ENCODE measurements at places on chromosomes 4 and X. TPM values are rescaled to one million over a fixed set of nuclear protein-coding genes. Genes with fewer than 3 reads are reported as not detected.

AR gene
- total RNA-seq, result 0.21 TPM

PWWP3B gene
- not detected for total RNA-seq

GAGE12G gene
- total RNA-seq, result not detected

BEX5 gene
- 8.4 TPM for total RNA-seq

CYLC1 gene
- not detected for total RNA-seq

IL9R gene
- total RNA-seq, result 4.1 TPM

SERTM2 gene
- not detected for total RNA-seq

GABRQ gene
- not detected for total RNA-seq

DNA sequence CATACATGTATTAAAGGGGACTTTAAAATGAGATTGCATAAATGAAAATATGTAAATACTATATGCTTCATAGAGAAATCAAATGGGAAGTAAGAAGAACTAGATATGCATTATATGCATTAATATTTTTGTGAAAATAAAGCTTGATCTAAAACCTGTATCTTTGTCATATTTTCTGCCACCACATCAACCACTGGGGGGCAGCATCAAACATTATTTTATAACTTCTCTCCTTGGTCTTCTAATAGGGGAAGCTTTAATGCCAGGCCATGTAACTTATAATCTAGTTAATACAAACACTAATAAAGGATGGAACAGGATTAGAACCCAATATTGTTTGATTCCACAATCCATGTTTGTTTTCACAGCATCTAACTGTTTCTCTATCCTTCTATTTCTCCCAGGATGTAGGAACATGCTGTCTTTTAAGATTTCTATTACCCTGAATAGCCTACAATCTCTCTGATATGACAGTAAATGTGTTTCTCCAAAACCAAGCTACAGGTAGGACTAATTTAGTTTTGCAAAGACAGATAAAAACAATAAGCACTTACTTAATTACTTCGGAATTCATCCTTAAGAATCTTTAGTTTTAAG is 10.0 kb downstream of the QRFPR start:
- DNase-seq, result peak; percentile 43
- no peaks in the 10 kb centered on the region for H3K36me3 ChIP-seq
- H3K4me1 ChIP-seq, result peaks cover 4% of the 10 kb centered on the region
- no peak overlapping the region for H3K4me3 ChIP-seq
- peaks cover 11% of the 10 kb centered on the region for H3K27me3 ChIP-seq

DNA sequence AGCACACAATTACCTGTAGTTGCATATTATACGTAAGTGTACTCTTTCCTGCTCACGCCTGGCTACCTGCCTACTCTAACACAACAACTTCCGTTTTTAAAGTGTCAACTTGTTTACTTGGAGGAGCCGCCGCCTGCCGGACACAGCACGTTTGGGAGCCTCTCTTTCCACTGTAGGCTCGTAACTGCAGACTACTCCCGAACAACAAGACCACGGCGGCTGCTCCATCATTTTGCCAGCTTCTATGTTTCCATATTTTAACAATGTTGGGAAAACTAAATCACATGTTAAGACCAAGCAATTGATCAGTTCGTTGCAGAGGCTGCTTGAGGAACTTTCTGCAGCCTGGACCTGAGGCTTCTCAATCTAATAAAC is 841 bp downstream of the MTNR1A start:
- no peak overlapping the region for H3K4me3 ChIP-seq
- no peaks in the 10 kb centered on the region for H3K4me1 ChIP-seq
- no peak for DNase-seq
- peaks cover 23% of the 10 kb centered on the region for H3K27me3 ChIP-seq
- no peaks in the 10 kb centered on the region for H3K36me3 ChIP-seq

GRCh38 chr4:157220371-157220881 is at the start of gene GRIA2:
GRIA2 (plus strand) TSS chr4:157220728; CDS start chr4:157221043, 315 bp downstream.
- peaks cover 1% of the 10 kb centered on the region for H3K4me1 ChIP-seq
- DNase-seq, result no peak
- H3K4me3 ChIP-seq, result no peak within 1 kb of the TSS
- H3K27me3 ChIP-seq, result peaks cover 21% of the 10 kb centered on the region

DNA sequence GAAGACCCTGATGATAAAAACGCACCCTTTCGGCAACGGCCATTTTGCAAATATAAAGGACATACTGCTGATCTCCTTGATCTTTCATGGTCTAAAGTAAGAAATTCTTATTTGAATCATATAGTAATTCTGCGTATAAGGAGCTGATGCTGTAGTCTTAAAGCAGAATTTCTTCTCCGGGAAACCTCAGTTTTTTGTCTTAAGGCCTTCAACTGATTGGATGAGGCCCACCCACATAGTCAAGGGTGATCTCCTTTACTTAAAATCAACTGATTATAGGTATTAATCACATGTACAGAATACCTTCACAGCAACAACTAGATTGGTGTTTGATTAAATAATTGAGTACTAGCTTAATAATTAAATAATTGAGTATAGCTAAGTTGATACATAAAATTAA is 62.8 kb upstream of the DOCK11 start:
- H3K4me1 ChIP-seq, result no peaks in the 10 kb centered on the region
- no peak overlapping the region for H3K27ac ChIP-seq
- DNase-seq, result no peak
- H3K4me3 ChIP-seq, result no peak overlapping the region
- H3K27me3 ChIP-seq, result no peaks in the 10 kb centered on the region

DNA sequence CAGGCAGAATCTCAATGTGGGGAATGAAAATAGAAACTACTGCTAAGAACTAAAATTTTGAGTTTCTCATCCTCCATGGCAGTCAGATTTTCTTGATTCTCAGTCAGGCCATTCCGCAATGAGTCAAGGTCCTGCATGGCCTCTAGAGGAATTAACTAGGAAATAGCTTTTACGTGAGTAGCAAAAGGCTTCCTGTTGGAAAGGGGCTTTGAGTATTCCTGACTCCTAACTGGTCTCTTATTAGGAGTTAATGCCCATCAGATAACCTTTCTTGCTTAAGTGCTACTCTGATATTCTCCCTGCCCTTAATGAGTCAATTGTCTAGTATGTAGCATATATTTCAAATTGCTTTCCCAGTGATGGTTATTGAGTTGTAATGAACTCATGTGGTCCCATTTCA is 65.7 kb upstream of the ARHGAP24 start:
- no peak for DNase-seq
- no peaks in the 10 kb centered on the region for H3K4me1 ChIP-seq
- H3K4me3 ChIP-seq, result no peak overlapping the region
- H3K27me3 ChIP-seq, result no peaks in the 10 kb centered on the region

DNA sequence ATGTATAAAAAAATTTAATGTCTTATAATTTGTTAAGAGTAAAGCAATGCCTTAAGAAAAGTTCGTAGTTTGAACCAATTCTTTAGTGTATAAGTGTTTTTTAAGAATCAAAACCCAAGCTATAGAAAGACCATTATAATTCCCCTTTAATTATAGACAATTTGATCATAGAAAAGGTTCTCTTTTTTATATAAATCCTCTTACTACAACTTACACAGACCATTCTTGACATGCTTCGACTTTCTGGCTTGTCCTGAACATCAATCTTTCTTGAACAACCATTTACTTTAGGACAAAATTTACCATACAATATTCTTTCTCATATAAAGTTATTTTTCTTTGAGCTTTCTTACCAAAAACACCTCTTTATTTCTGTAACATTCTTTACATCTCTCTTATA is 330.5 kb upstream of the SPANXN1 start:
- no peaks in the 10 kb centered on the region for H3K36me3 ChIP-seq
- DNase-seq, result no peak
- no peak overlapping the region for H3K27ac ChIP-seq
- no peaks in the 10 kb centered on the region for H3K27me3 ChIP-seq
- H3K4me1 ChIP-seq, result no peaks in the 10 kb centered on the region
- no peak overlapping the region for H3K4me3 ChIP-seq

DNA sequence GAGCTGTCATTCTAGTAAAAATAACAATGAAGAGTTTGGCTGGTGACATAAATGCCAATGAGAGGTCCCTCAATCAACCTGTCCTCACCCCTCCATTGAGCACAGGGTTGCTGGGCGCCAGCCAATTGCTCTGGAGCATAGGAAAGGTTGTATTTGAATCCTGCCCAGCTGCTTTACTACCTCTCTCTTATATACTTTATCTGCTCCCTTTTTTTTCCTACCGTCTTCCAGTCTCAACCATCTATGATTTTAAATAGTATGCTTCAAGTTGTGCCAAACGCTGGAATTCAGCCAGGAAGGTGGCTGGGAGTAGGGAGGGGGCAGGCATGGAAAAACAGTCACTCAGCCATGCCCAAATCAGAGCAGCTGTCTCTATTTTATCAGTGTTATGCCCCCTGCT is 153.8 kb downstream of the NR3C2 start:
- no peak overlapping the region for H3K4me3 ChIP-seq
- H3K36me3 ChIP-seq, result no peaks in the 10 kb centered on the region

DNA sequence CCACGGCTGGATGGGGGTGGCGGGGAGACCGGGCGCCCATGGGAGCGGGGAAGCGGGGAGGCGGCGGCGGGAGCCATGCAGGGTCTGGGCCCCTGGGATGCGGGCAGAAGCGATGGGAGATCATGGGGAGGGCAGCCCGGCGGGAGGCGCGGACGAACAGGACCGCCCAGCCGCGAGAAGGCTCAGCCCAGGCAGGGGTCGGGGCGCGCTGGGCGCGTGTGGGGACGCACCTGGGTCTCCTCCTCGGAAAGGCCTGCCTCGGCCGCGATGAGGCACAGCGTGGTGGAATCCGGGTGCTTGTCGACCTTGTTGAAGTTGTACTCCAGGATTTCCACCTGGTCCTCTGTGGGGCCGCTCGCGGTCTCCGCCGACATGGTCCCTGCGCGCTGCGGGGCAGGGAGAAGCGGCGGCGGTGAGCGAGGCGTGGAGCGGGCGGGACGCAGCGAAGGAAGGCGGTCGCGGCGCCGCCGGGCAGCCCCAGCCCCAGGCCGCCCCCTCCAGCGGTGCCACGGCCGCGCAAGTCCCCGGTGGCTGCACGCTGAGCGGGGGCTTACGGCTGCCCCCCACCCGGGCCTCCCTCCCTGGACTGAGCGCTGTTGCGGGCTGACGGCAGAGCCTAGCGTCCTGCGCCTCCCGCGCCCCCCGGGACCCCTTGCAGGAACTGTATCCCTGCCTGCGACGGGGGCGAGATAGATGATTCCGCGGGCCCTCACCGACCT is 25.3 kb downstream of the HOPX start:
- peak overlapping the region; percentile 87 for H3K4me3 ChIP-seq
- peaks cover 12% of the 10 kb centered on the region for H3K36me3 ChIP-seq
- H3K27ac ChIP-seq, result peak overlapping the region; percentile 87
- peaks cover 39% of the 10 kb centered on the region for H3K27me3 ChIP-seq
- peak; percentile 33 for DNase-seq

DNA sequence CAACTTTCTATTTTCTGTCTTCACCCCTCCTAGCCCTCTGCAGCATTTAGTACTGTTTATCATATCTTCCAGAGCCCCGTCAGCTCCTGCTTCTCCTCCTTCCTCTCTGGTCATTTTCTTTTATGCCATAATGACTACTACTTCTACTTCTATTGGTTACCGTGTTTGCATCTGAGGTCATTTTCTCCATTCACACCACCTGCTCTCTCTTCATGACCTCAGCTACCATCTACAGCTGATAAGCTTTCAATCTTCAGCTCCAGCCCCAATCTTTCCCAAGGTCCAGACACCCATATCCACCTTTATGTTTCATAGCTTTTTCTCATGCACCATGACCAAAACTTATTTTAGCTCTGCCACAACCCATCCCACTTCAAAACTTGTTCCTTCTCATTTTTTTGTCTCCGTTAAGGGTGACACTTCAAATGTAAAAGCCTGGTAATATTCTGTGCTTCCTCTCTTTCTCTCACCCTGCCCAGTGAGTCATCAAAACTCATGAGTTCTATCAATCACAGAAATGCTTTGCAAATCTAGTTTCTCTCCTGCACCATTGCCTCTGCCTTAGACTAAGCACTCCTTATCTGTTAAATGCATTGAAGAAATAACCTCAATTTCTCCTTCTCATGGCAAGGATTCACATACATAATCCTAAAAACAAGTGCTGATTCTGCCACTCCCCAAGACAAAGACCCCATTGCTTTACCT is 71.3 kb upstream of the IQCM start:
- no peaks in the 10 kb centered on the region for H3K27me3 ChIP-seq
- no peak overlapping the region for H3K4me3 ChIP-seq
- H3K4me1 ChIP-seq, result no peaks in the 10 kb centered on the region
- DNase-seq, result no peak
- H3K27ac ChIP-seq, result no peak overlapping the region

DNA sequence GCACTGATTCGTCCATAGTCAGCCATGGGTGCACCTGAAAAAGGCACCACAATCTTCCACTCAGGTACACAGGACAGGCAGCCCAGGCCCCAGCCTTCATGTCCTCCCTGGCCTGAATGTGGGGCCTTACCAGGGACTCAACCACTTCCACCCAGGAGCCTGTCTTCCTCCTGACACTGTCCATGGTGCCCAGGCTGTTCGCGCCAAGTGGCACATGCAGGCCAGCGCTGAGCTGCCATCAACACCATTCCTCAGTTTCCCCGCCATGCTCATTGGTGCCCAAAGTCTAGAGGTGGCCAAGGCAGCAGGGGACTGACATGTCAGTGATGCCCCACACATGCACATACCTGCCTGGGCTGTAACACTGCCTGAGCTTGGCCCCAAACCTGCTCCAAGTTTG is 322.2 kb upstream of the POU3F4 start:
- H3K4me3 ChIP-seq, result no peak overlapping the region
- no peak for DNase-seq
- H3K4me1 ChIP-seq, result no peaks in the 10 kb centered on the region
- H3K27ac ChIP-seq, result no peak overlapping the region

- H3K4me3 ChIP-seq, result no peak overlapping the region
- no peaks in the 10 kb centered on the region for H3K36me3 ChIP-seq
- no peaks in the 10 kb centered on the region for H3K4me1 ChIP-seq
- H3K27me3 ChIP-seq, result no peaks in the 10 kb centered on the region
- no peak overlapping the region for H3K27ac ChIP-seq
Measured at GRCh38 chrX:11351375-11352295, 58.4 kb downstream of the AMELX start.

DNA sequence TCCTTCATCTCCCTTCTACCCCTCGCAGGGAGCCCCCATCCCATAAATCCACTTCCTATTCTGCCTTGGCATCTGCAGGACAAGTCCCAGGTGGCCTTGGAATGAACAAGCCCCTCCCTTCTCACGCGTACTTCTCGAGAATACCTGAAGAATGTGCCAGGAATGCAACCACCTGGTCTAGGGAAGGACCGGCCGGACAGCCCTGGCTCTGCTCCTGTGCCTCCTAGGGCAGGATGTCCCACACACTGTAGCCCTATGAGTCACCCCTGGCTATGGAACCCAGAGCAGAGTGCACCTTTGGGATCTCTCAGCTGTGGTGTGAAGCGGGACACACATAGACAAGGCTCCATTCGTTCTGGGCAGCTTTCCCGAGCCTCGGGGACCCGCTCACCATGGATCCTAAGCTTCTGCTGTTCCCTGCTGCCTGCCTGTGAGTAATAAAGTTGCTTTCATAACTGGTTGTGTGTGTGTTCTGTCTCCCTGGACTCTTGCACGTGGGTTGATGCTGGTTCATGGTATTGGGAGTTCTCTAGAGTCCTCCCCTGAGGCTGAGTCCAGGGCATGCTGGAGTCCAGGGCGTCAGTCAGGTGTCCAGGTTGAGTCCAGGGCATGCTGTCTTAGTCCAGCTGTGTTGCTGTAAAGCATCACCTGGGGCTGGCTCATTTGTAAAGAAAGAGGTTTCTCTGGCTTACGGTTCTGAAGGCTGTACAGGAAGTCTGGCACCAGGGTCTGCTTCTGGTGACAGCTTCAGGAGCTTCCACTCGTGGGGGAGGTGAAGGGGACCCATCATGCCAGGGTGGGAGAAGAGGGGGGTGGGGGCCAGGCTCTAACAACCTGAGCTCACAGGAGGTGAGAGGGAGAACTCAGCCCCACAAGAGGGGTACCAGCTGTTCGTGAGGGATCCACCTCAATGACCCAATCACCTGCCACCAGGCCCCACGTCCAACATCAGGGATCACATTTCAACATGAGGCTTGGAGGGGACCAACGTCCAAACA is 7.4 kb upstream of the PDE6B start:
- H3K4me1 ChIP-seq, result no peaks in the 10 kb centered on the region
- no peaks in the 10 kb centered on the region for H3K36me3 ChIP-seq
- DNase-seq, result no peak
- no peak overlapping the region for H3K4me3 ChIP-seq

All from activated CD4-positive, alpha-beta memory T cell treated with anti-CD3 and anti-CD28 coated beads for 36 hours (primary cell).